HS-27A (cell line): ENCODE measurements at places on chromosomes 7 and 10.

DNA sequence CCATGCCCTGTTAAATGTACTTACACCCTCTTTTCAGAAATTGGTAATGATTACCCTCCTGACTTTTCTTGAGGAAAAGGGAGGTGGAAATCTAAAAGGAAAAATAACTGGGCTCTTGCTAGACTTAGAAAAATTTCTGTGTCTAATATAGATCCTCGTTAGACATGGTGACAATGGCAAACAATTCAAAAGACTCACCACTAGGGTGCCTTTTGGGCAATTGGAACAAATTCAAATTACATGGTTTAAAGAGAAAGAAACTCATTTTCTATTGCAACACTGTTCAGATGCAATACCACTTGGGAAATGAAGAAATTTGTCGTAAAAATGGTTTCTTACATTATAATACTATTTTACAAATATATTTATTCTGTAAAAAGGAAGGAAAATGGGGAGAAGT is 950.1 kb downstream of the GRM8 start:
- no peak for DNase-seq

GRCh38 chr7:106644999-106645398 is 16.0 kb downstream of the CCDC71L start:
- no peak for DNase-seq

- no peak for DNase-seq
Measured at GRCh38 chr10:117950408-117950807, 96.3 kb downstream of the RAB11FIP2 start.

DNA sequence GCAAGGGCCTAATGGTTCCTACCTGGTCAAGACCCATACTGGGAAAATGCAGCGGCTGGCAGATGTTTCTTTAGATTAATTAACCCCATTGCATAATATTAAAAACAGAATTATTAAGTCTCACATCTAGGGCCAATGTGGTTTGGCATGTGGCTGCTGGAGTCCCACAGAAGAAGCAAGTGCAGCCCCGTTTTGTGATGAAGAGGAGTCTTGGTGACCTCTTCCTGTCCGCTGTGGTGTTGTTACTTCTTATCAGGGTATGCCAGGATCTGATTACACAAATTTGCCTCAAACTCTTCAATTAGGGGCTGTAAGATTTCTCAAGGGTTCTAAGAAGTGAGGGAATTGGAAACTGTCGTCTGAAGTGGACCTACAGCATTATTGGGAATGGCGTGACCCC is 240.3 kb downstream of the SEC23IP start:
- DNase-seq = no peak

GRCh38 chr10:123093489-123093888 is 42.3 kb upstream of the HMX3 start:
- DNase-seq = no peak

DNA sequence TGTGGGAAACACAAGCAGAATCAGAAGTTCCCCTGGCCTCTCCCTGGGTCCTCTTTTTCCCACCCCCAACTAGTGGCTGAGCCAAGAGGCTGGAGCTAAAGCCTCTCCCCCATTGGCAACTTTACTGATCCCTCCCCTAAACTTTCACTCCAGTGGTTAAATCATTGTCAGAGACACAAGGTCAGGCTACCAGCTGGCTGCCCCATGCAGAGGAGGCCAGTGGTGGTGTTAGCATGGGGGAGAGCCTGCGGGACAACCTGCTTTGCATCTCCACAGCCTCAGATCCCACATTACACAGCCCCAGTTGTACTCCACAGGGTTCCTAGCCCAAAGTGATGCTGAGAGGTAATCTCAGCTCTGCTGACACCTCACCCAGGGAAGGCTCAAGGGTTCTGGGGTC is 21.0 kb downstream of the NEUROG3 start:
- DNase-seq = no peak

GRCh38 chr7:76201732-76202665 is at the start of gene SRRM3:
SRRM3 (plus strand) TSS chr7:76201896; CDS start chr7:76235067, 33,171 bp downstream.
- DNase-seq = no peak

DNA sequence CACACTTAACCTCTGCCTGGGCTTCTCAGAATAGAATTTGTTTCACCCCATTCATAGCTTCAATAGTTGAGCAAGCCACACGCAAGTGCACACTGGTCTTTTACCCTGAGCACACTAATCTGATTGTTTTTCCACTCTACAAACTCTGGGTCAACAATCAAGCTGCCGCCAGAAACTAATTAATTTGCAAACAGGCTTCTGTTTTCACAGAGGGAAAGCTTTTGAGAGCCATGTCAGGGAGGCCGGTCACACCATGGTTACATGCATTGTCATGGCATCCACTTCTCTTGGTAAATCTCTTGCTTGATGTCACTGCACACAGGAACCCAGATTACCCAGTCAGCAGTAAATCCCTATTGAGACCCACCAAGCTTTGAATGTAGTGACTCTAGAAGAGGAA is 154.2 kb downstream of the SEMA3A start:
- DNase-seq = no peak

- no peak for DNase-seq
Measured at GRCh38 chr7:40244226-40244625, 109.4 kb downstream of the SUGCT start.

- DNase-seq = no peak
Measured at GRCh38 chr7:33845991-33846509, 59.3 kb upstream of the BMPER start.

DNA sequence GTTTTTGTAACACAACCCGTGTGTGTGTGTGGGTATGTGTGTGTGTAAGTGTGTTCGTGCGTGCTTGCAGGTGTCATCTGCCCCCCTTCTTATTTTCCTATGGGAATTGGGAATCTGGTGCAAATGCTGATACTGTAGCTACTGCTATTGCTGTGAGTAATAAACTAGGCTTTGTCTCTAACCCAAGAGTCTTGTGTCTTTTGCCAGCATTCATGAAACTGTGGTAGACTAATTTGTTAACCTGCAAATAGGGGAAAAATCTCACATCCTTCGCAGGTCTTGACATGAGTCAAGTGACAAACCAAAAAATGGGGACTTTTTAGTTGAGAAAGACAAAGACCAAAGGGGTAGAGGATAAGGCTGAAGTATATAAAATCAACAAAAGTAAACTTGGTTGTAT is 57.9 kb upstream of the FAM133B start:
- DNase-seq = no peak

DNA sequence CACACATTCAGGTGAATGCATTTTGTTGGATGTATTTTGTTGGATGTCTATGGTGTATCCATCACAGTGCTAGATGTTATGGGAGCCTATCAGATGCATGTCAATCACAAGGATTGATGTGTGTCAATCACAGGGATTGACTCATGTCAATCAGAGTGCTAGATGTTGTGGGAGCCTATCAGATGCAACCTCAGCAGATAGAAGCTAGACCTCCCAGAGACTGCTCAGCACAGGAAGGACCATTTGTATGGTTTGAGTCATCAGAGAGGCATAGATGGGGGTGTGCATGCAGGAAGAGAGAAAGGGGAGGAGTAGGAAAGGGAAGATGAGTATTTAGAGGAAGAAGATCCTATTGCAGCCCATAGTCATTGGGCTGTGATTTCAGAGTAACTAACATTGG is 48.3 kb upstream of the PITRM1 start:
- DNase-seq = no peak

GRCh38 chr10:94583124-94583523 is 37.5 kb downstream of the HELLS start:
- DNase-seq = no peak

DNA sequence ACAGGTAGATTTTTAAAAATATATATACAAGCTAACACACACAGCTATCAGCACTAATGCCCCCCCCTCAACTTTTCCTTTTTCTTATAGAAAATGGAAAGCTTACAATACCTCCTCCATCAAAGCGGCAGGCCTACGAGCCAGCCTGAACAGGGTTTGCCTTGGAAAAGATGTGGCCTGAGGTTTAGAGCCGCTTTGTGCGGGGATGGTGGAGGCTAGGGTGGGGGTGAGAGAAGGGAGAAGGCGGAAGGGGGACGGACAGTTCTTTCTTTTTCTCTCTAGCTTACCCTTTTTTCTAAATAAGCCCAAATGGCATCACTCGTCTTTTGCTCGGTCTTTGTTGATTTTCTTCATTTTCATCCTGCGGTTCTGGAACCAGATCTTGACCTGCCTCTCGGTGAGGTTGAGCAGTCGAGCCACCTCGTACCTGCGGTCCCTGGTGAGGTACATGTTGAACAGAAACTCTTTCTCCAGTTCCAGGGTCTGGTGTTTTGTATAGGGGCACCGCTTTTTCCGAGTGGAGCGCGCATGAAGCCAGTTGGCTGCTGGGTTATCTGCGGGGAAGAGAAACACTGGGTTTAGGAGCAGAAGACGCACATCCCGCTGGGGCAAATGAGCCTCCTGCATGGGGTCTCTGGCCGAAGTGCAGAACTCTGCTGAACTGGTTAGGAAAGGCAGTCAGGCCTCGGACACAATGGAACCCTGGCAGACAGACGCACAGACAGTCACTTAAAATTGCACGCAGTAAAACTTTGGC is 1.9 kb downstream of the HOXA9 start:
- DNase-seq = no peak

- DNase-seq = no peak
Measured at GRCh38 chr7:70259502-70259901, 661.2 kb downstream of the AUTS2 start.

- DNase-seq = no peak
Measured at GRCh38 chr7:123871998-123872867, 27.3 kb downstream of the HYAL4 start.

DNA sequence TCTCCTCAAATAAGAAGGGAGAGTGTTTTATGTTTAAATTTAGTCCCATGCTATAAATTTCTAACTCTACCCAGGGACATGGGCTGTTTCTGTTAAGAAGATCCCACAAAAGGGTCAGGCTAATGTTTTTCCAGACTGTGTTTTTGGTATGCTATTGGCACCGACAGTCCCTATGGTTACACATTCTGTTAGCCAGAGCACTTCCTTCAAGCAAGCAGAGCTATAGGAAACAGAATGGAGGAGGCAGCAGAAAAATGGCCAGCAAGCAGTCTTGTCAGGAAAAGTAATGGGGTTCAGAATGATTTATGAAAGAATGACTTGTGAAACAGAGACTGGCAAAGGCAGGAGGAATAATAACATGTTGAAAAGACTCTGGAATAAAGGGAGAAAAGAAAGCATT is 44.8 kb upstream of the PHYHIPL start:
- no peak for DNase-seq

DNA sequence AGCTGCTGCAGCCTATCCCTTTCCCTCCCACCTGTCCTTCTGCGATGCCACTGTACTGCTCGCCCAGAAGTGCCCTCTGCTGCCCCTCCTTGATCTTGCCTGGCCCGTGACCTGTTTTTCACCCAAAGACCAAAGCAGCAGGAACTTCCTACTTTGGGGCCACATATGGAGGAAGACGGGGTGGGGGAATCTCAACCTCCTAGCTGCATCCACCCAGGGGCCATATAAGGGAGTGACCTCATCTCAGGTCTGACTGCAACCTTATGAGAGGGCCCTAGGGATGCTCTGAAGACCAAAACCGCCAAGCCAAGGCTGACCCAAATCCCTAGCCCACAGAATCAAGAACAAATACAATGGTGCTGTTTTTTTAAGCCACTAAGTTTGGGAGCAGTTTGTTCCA is 15.7 kb downstream of the PRKCQ start:
- DNase-seq = no peak

- DNase-seq = no peak
Measured at GRCh38 chr7:124907490-124907889, 22.1 kb downstream of the POT1 start.

DNA sequence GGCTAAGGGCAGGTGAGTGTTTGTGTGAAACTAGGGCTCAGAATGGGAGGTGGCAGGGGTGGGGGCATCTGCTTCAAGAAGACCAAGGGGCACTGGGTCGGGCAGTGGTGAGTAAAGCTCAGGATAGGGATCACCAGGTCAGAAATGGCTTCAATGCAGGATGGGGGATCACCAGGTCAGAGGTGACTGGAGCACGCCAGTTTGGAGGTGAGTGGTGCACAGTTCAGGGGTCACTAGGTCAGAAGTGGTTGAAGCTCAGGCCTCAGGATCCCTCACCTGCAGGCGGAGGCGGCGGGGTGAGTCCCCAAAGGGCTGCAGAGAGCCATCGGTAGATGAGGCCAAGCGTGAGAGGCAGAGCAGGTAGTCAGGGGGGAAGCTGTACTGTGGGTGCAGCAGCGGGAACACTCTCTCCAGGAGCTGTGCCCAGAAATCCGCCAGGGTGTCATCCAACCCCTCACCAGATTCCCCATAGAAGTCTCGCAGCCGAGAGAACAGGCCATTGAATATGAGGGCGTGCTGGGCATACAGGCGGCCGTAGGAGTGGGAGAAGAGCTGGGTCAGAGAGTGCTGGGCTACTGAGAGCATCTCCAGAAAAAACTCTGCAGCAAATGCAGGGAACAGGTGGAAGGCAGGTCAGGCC is 1.8 kb downstream of the GPC2 start:
- no peak for DNase-seq

DNA sequence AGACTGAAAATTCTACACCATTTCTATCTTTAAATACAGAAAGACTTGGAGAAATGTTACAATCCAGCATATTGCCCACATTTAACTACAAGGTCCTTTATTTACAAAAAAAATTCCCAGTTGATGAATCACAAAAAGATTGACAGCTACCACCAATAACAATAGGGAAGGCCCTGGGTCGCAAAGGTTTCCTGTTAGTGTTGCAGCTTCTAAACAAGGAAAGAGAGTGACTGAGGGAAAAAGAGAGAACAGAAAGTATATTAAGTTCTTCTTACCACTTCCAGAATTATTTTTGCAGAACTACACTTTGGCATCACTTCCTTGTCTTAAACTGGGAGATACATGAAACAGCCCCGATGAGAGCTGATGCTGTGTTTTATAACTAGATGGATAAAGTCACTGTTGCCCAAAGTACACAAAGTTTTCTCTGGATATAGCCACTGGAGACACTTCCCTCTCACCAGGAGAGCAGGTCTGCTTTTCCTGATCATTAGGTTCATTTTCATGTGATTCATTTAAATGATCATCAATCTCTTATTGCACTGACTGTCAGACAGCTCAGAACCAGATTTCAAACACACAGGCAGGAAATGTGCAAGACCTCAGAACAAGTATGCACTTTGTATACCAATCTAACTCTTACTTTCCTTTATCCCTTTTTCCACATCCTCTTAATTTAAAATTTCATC is 57.0 kb downstream of the SHTN1 start:
- DNase-seq = peak; percentile 17

- no peak for DNase-seq
Measured at GRCh38 chr7:129285111-129285510, 60.3 kb downstream of the AHCYL2 start.

GRCh38 chr7:154450451-154450850 is 398.3 kb downstream of the DPP6 start:
- DNase-seq = no peak

- no peak for DNase-seq
Measured at GRCh38 chr7:37433166-37433565, 15.5 kb downstream of the ELMO1 start.

GRCh38 chr10:88071879-88072278 is 208.5 kb downstream of the PTEN start:
- DNase-seq = no peak

DNA sequence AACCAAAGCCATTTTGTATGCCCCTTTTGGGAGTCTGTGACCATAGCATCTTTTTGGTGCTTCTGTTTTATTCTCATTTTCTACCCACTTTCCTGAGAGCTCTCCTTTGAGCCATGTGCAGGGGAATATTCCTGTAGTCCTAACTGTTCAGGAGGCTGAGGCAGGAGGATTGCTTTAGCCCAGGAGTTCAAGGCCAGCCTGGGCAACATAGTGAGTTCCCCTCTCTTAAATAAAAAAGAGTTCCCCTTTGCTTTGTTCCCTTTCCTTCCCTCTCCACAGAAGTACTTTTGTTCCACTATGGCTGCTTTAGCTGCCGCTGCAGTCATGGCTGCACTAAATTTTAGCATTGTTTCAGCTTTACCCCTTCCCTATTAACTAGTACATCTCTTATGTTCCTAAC is 85.9 kb downstream of the BTAF1 start:
- DNase-seq = no peak
